ENCODE measurements at places on chromosomes 5 and 9. TPM values are rescaled to one million over a fixed set of nuclear protein-coding genes. Genes with fewer than 3 reads are reported as not detected.

UGT3A1 gene
- not detected for total RNA-seq

FAM193B gene
- 5.9 TPM for total RNA-seq

GRCh38 chr5:156019130-156019529, 307.8 kb upstream of the SGCD start:
- no peak for DNase-seq

GRCh38 chr5:111779260-111779921, 22.4 kb upstream of the NREP start:
- peak; percentile 56 for DNase-seq

DNA sequence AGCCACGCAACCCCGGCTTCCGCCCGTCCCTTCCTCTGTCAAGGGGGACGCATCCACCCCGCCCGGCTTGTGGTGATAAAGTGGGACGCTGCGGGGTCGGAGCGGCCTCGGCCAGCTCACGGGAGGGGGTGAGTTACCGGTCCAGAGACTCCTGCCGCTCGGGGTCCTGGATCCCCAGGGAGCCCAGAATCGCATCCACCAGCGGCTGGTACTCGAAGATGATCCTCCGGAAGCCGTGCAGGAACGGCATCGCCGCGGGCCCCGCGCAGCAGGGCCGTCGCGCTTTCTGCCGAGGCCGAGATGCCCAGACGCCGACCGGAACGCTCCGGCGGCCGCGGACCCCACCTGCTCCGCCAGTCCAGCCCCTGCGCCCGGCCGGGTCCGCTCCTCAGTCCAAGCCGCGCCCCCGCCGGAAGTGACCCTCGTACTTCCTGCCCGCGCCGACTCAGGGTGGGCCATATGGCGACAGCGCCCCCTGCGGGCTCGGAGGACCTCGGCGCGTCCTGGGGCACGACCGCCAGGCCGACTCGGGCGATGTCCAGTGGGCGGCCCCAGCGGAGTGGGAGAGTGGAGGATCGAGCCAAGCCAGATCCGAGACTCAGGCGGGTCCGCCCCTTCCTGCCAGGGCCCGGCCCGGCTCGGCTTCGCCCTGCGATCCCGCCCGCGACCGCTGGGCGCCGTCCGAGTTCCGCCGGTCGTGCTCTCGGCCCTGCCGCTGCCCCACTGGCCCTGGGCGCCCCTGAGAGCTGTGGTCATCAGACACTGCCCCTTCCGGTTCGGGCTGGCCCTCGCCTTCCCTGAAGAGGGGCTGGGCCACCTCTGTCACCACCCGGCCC, at the start of gene ASB6:
Gene ASB6 (minus strand): TSS at position 402 of the 836 bp plus-strand sequence. CDS start 152 bp downstream, at position 250.
- DNase-seq = peak; percentile 95

- DNase-seq = no peak
These were observed 64.6 kb upstream of the SHISAL2B start for GRCh38 chr5:64625678-64626077.

GRCh38 chr9:114284316-114285060, 38.4 kb upstream of the ORM1 start:
- DNase-seq = no peak

GRCh38 chr5:179256328-179257175, 88.7 kb downstream of the ADAMTS2 start:
- no peak for DNase-seq

Measured in M059J (cell line).